Neuronal stem cell (in vitro differentiated cells): ENCODE measurements at places on chromosomes 4 and X.

- H3K27ac ChIP-seq = no peak overlapping the region
- H3K27me3 ChIP-seq = no peaks in the 10 kb centered on the region
- no peak overlapping the region for H3K4me3 ChIP-seq
- H3K4me1 ChIP-seq = no peaks in the 10 kb centered on the region
Measured at GRCh38 chr4:64464581-64464980, 55.3 kb upstream of the TECRL start.

DNA sequence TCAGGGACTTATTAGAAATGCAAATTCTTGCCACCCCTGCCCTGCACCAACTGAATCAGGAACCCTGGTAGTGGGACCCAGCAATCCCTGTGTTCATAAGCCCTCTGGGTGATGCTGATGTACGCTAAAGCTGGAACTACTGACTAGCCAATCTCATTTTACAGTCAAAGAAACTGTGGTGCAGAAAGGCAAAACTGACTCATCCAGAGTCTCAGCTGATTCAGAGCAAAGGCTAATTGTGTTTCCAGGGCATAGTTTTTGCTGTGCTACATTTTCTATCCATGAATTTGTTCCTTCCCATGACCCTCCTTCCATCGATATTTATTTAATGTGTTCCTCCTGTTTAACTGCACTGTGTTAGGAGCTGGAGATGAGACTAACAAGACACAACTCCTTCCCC is 207.5 kb downstream of the REPS2 start:
- peaks cover 10% of the 10 kb centered on the region for H3K27me3 ChIP-seq
- no peaks in the 10 kb centered on the region for H3K4me1 ChIP-seq
- DNase-seq = no peak

GRCh38 chr4:579543-580175 is 3.6 kb upstream of the TMEM271 start:
- no peak overlapping the region for H3K4me3 ChIP-seq
- no peak overlapping the region for H3K27ac ChIP-seq
- DNase-seq = no peak
- H3K36me3 ChIP-seq = no peaks in the 10 kb centered on the region
- peaks cover 29% of the 10 kb centered on the region for H3K27me3 ChIP-seq

GRCh38 chr4:11743236-11743635 is 314.5 kb upstream of the HS3ST1 start:
- H3K27me3 ChIP-seq = no peaks in the 10 kb centered on the region
- H3K4me1 ChIP-seq = no peaks in the 10 kb centered on the region
- no peak overlapping the region for H3K4me3 ChIP-seq
- no peak overlapping the region for H3K27ac ChIP-seq
- DNase-seq = no peak

DNA sequence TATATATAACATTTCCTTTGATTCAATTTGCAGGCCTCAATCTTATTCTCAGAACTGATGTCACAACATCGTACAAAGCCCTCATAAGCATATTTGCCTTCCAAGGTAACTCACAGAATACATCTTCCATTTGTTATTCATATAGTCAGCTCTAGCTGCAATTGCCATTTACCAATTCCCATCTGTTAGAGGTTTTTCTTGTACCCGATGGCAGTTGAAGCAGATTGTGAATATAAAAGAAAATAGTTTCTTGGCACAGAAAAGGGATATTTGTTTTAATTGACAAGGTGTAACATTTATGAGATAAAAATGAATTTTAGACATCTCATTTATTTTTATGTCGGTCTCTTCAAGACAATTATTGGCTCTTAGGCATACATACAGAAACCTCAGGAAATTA is 311.3 kb downstream of the TRIML1 start:
- H3K27ac ChIP-seq = no peak overlapping the region
- H3K36me3 ChIP-seq = no peaks in the 10 kb centered on the region
- no peaks in the 10 kb centered on the region for H3K27me3 ChIP-seq
- no peak overlapping the region for H3K4me3 ChIP-seq

- peaks cover 19% of the 10 kb centered on the region for H3K36me3 ChIP-seq
- H3K4me1 ChIP-seq = peaks cover 2% of the 10 kb centered on the region
- peak overlapping the region; percentile 98 for H3K4me3 ChIP-seq
- H3K27me3 ChIP-seq = no peaks in the 10 kb centered on the region
Measured at GRCh38 chr4:186190581-186191199, 677 bp upstream of the CYP4V2 start.

DNA sequence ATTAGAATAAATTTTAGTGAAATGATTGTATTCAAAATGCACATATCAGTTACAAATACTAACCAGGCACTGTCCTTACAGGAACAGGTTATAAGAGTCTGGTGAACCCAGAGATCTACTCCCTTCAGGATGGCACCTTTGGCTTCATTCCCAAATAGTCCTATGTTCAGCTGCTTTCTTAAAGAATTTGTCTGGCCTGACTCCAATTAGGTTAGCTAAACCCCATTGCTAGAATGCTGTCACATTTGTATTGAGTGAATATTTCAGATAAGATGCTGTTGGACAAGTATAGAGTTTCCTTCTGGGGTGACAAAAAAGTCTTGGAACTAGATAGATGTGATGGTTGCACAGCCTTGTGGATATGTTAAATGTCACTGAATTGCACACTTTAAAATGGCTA is 69.4 kb downstream of the EFHC2 start:
- no peak overlapping the region for H3K4me3 ChIP-seq
- no peak overlapping the region for H3K27ac ChIP-seq
- H3K4me1 ChIP-seq = no peaks in the 10 kb centered on the region
- DNase-seq = no peak
- no peaks in the 10 kb centered on the region for H3K36me3 ChIP-seq

DNA sequence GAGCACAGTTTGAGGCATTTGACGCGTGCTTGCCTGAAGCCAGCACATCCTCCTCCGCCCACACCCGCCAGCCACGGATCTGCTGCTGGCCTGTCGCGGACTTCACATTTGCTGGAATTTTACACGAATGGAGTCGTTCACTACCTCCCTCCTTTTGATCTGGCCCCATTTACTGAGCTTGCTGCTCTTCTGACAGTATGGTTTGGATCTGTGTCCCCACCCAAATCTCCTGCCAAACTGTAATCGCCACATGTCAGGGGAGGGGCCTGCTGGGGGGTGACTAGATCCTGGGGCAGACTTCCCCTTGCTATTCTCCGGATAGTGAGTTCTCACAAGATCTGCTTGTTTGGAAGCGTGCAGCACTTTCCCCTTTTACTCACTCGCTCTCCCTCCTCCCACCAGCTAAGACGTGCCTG is 19.9 kb upstream of the CPLX1 start:
- H3K4me1 ChIP-seq = peaks cover 3% of the 10 kb centered on the region
- DNase-seq = no peak
- H3K27ac ChIP-seq = no peak overlapping the region
- H3K27me3 ChIP-seq = no peaks in the 10 kb centered on the region
- H3K36me3 ChIP-seq = peaks cover 5% of the 10 kb centered on the region

- H3K27ac ChIP-seq = no peak overlapping the region
- H3K4me3 ChIP-seq = no peak overlapping the region
- H3K4me1 ChIP-seq = no peaks in the 10 kb centered on the region
Measured at GRCh38 chrX:49756692-49757091, 60.9 kb upstream of the PAGE1 start.

DNA sequence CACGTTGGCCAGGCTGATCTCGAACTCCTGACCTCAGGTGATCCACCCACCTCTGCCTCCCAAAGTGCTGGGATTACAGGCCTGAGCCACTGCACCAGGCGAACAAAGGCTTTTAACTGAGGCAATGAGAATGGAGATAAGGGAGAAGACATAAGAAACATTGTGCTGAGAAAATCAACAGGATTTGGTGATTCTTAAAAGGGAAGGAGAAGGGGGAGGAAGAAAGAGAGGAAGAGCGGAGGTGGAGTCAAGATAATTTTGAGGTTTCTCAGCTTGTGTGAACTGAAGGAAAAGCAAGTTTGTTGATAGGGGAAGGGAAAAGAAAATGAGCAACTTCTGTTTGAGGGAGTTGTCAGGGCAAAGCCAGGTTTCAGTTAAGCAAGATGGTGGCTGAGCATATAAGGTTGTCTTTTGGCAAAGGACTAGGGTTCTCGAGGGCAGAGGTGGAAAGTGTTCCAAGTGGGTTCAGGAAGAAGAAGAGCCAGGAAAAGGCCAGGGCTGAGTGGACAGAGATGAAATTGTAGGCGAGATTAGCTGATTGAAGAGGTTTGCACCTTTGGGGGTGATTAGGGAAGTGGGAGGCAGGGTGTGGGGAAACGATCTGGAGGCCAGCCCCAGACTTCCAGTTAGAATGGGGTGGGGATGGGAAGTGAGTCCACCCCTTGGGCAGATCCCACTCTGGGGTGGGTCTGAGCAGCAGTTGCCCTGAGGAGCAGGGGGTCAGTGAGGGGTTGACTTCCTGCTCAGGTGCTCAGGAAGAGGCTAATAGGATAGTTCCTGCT is 7.8 kb downstream of the DOCK11 start:
- no peaks in the 10 kb centered on the region for H3K36me3 ChIP-seq
- no peak for DNase-seq
- H3K27me3 ChIP-seq = no peaks in the 10 kb centered on the region
- H3K4me1 ChIP-seq = no peaks in the 10 kb centered on the region
- H3K27ac ChIP-seq = no peak overlapping the region

GRCh38 chrX:255923-256331 is 25.3 kb upstream of the PLCXD1 start:
- DNase-seq = no peak
- H3K4me1 ChIP-seq = no peaks in the 10 kb centered on the region
- no peaks in the 10 kb centered on the region for H3K27me3 ChIP-seq
- H3K36me3 ChIP-seq = no peaks in the 10 kb centered on the region
- H3K4me3 ChIP-seq = no peak overlapping the region

GRCh38 chr4:141771889-141772830 is 135.8 kb downstream of the IL15 start:
- no peak for DNase-seq
- peaks cover 2% of the 10 kb centered on the region for H3K4me1 ChIP-seq
- H3K4me3 ChIP-seq = no peak overlapping the region
- H3K27me3 ChIP-seq = no peaks in the 10 kb centered on the region
- no peak overlapping the region for H3K27ac ChIP-seq

DNA sequence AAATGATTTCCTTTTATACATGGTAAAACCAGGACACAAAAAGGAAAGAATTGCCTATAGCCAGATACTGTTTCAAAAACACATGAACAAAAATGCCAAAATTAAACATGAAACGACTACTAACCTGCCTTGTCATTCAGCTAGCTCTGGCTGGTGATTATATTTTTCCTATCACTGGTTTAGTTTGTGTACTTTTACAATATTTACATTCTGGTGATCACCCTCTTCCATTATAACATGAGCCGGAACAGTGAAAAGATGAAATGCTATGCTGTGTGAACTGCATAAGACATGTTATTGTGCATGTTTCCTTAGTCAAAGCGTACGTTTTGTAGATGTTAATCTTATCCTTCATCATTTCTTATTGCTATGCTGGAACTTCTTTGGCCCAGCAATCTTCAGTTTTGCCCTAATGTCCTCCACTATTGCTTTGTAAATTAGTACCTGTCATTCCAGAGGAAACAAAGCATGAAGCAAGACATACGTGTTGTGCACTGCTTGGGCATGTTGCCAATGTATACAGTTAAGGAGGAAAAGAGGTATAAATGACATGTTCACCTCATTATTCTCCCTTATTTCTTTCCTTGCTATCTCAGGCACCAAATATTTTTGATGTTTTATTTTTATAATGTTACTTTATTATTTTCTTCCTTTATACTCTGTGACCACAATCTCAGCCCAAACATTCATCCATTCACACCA is 386.3 kb downstream of the ARHGAP24 start:
- H3K4me3 ChIP-seq = no peak overlapping the region
- H3K27me3 ChIP-seq = no peaks in the 10 kb centered on the region
- no peak for DNase-seq

GRCh38 chr4:81472281-81473182 is 825 bp upstream of the RASGEF1B start:
- peak; percentile 35 for DNase-seq
- H3K27ac ChIP-seq = no peak overlapping the region
- peak overlapping the region; percentile 96 for H3K4me3 ChIP-seq
- peaks cover 8% of the 10 kb centered on the region for H3K4me1 ChIP-seq
- no peaks in the 10 kb centered on the region for H3K27me3 ChIP-seq
- no peaks in the 10 kb centered on the region for H3K36me3 ChIP-seq

DNA sequence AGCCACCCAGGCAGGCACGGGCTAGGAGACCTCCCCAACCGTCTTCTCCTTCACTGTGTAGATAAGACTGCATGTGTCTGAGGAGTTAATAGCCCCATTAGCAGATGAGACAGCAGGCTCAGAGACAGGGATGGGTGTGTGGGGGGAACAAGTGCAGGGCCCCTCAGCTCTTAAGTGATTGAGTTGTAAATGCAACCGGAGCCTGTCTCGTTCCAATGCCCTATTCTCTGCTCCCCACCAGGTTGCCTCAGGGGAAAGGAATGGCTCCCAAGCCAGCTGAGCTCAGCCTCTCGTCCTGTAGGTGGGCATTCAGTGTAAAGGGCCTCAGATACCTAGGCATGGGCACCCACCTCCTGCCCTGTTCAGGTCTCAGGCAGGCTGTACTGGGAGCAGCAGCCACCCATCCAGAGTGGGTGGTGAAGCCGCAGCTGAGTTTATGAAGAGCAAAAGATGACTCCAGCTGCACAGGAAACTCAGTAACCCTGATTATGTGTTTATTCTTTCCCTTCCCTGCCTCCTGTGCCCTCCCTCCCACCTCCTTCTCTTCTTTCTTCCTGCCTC is 87.3 kb downstream of the PJA1 start:
- DNase-seq = no peak
- H3K36me3 ChIP-seq = no peaks in the 10 kb centered on the region
- H3K4me3 ChIP-seq = no peak overlapping the region
- H3K27ac ChIP-seq = no peak overlapping the region

DNA sequence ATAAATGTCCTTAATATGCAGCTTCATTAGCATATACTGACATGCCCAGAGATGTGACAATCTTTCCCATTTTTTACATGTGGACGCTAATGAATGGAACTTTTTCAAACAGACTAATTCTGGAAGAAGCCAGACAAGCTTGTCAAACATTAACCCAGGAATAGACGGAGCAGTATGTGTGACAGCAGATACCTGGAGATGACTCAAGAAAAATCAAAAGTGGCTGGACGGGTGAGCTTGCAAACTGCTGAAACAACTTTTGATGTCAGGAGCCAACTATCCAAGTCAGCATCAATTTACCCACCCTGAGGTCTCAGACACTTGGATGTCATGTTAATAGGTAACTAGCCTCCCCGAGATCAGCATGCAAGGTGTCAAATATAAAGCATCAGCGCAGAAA is 183.0 kb downstream of the PACRGL start:
- H3K4me1 ChIP-seq = no peaks in the 10 kb centered on the region
- no peaks in the 10 kb centered on the region for H3K27me3 ChIP-seq
- H3K4me3 ChIP-seq = no peak overlapping the region
- H3K27ac ChIP-seq = no peak overlapping the region
- H3K36me3 ChIP-seq = no peaks in the 10 kb centered on the region

DNA sequence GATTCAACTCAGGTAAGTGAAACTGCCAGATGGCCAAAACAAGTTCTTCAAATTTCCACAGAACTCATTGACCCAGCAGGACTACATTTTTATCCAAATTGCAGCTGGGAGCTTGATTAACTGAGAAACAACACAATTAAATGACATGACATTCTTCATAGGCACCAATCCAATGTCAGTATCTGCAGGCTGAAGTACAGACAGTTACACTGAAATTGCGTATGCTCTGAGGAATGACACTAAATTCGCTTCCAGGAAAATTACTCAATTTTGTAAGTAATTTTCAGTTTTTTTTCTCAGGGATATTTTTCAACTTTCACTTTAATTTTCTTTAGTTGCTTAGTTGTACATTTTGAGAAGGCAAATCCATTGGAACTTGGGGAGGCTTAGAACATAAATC is 4.5 kb downstream of the C1GALT1C1 start:
- H3K27me3 ChIP-seq = no peaks in the 10 kb centered on the region
- H3K27ac ChIP-seq = no peak overlapping the region
- DNase-seq = no peak
- H3K36me3 ChIP-seq = no peaks in the 10 kb centered on the region
- no peaks in the 10 kb centered on the region for H3K4me1 ChIP-seq
